ENCODE measurements at places on chromosomes 11 and 22. TPM values are rescaled to one million over a fixed set of nuclear protein-coding genes. Genes with fewer than 3 reads are reported as not detected.

The SLC43A3 gene
- 101 TPM for total RNA-seq

The NRXN2 gene
- not detected for total RNA-seq

The MYOD1 gene
- not detected for total RNA-seq

GRCh38 chr11:3626250-3626960, 15.4 kb downstream of the ART5 start:
- DNase-seq: no peak

- DNase-seq: peak; percentile 15
Observed at GRCh38 chr11:1782831-1783724, 19.4 kb upstream of the CTSD start.

- no peak for DNase-seq
Observed at GRCh38 chr22:26127556-26127955, 41.7 kb upstream of the SEZ6L start.

DNA sequence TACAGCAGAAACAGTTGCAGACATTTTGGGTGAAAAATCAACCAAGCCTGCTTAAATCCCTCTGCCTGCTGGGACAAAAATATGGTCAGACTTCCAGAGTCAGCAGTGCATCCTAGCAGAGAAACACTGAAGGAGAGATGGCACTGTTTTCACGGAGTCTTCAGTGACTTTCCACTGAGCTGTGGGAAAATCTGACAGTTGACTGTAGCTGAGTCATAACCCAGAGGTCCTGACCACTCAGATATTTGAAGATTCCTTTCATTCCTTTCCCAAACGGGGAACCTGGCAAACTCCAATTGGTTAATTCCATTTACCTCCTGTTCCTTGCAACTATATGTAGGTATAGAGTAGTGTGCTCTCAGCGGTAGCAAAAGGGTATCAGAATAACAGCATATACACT, 20.9 kb upstream of the UPB1 start:
- DNase-seq: peak; percentile 71

Measured in dermis blood vessel endothelial cell (primary cell).